ENCODE measurements at places on chromosomes 7 and 10.

- no peak for DNase-seq
These were observed 19.4 kb upstream of the AHR start for GRCh38 chr7:17279061-17279460.

DNA sequence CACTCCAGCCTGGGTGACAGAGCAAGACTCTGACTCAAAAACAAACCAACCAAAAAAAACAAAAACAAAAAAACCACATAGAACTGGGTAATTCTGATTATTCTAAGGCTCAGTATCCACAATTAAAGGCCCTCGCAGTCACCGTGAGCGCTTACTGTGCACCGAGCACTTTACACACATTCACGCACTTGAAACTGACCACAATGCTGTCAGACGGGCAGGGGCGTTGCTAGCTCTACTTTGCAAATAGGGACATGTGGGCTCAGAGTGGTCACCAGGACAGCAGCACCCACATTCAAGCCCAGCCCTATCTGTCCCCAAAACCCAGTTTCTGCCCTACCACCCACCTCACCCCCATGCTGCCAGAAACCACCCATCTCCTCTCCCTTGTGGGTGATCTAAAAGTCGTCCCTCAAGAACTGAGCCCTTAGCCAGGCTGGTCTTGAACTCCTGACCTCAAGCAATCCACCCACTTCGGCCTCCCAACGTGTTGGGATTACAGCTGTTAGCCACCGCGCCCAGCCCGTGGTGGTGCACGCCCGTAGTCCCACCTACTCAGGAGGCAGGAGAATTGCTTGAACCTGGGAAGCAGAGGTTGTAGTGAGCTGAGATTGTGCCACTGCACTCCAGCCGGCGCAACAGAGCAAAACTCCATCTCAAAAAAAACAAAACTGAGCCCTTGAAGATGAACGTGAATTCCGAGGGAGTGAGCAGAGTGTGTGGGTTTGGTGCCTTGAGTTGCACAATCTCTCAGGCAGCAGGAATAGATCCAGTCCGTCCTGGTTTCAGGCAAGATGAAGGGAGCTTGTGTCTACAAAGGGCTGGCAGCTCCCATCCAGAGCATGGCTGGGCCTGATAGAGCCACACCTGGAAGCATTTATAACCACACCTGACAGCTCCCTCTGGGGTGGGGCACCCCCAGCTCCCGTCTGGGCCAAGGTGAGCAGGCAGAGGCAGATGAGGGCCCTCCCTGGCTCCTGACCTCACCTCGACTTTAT is 5.4 kb upstream of the HSPB1 start:
- DNase-seq = no peak

- DNase-seq = no peak
These were observed 66.0 kb downstream of the HHEX start for GRCh38 chr10:92755725-92756124.

GRCh38 chr10:22042557-22043326 is 39.2 kb upstream of the DNAJC1 start:
- DNase-seq = no peak

DNA sequence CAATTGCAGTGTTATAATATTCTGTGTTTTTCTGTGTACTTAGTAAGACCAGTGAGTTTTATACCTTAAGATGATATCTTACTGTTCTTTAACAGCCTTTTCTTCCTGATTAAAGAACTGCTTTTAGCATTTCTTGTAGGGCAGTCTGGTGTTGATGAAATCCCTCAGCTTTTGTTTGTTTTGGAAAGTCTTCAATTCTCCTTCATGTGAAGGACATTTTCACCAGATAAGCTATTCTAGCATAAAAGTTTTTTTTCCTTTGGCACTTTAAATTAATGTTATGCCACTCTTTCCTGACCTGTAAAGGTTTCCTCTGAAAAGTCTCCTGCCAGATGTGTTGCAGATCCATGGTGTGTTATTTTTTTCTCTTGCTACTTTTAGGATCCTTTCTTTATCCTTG is 1059.8 kb downstream of the LRMDA start:
- no peak for DNase-seq

DNA sequence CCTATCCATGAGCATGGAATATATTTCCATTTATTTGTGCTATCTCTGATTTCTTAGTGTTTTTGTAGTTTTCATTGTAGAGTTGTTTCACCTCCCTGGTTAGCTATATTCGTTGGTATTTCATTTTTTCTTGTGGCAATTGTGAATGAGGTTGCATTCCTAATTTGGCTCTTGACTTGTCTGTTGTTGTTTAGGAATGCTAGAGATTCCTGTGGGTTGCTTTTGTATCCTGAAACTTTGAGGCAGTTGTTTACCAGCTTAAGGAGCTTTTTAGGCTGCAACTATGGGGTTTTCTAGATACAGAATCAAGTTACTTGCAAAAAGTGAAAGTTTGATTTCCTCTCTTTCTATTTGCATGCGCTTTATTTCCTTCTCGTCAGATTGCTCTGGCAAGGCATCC is 304.7 kb upstream of the GRM3 start:
- DNase-seq = no peak

GRCh38 chr7:2886900-2887299 is 42.8 kb upstream of the GNA12 start:
- peak; percentile 76 for DNase-seq

GRCh38 chr7:20896996-20897395 is 110.3 kb upstream of the SP8 start:
- DNase-seq = no peak

GRCh38 chr7:90248706-90249105 is 3.7 kb downstream of the CFAP69 start:
- DNase-seq = no peak

GRCh38 chr10:133379801-133380666 is 972 bp downstream of the PAOX start:
- DNase-seq = no peak

Measured in femur (tissue), 1 donor.